Keratinocyte (primary cell): ENCODE measurements at places on chromosomes 5 and 9.
A peak's percentile ranks its signal among the peaks of the same experiment; 100 is the strongest.

DNA sequence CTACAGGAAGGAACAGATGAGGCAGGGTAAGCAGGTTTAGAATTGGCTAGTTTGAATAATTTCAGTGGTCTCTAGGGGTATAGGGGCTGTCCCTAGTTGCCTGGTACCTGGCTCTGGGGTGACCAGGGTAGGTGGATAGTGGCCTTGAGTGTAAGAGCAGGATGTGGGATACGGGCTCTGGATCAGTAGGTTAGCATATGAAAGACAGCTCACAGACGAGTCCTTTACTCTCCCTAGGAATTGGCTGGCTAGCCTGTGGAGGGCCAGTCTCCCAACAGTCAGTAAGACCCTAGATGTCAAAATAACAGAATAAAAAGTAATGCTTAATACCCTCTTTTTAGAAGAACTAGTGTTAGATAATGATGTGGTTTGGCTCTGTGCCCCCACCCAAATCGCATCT, 16.6 kb upstream of the C9orf152 start:
- DNase-seq = no peak

DNA sequence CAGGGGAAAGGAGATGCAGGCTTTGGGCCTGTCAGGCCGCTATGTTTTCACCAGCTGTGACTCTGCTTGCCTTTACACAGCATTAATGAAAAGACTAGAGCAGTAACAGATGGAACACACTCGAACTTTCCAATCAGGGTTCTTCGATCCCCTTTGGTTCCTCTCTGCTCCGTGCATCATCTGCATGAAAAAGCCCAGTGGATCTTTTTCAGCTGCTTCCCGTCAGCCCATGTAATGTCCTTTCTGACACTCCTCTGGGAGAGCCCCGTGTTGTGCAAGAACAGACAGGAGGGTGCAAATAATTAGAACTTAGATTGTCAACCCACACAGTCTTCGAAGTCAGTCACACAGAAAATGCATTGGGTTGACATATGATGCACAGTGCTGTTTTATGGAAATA, 448.9 kb upstream of the ZNF462 start:
- no peak for DNase-seq

- DNase-seq = no peak
Observed at GRCh38 chr9:8020186-8020585, 220.6 kb upstream of the DMAC1 start.

DNA sequence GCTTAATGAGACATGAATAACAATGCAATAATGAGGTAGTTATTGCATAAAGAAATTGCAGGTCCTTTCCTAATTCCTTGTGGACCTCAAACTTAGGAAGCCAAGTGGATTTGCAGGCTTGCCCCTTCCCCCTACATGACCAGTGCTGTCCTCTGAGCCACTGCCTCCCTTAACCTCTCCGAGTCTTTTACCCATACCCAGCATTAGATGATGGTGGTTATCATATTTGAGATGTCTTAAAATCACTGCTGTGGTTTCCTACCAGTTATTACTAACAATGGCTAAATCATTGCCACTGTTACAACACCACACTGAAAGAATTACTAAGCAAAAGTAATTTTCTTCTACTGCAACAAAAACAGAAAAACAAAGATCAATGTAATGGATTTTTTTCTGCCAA, 170.8 kb downstream of the EDIL3 start:
- no peak for DNase-seq

- no peak for DNase-seq
Observed at GRCh38 chr5:75736273-75736672, 19.0 kb upstream of the POC5 start.

DNA sequence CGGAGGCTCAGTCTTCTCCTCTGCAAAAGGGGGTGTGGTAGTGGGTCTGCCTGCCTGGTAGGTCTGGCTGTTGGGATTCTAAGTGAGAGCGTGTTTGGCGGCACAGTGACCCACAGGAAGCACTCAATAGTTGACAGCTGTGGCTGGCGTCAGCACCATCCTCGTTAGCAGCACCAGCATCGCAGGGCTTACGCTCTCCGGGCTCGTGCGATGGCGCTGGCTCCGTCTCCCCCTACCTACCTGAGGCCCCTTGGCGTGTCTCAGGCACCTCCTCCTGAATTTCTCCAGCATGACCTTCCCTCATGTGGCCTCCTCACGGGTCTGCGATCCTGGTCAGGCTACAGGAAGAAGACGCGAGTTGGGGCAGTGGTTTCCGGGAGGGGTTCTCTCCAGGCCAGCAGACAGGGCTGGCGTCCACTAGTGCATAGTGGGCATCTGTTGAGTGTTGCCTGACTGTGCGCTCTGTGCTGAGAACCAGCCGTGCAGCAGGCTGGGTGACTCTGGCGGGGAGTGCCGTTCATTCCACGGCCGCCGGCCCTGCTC, 66.9 kb downstream of the HMCN2 start:
- DNase-seq = no peak

GRCh38 chr5:173736923-173737412, 120.5 kb upstream of the BOD1 start:
- no peak for DNase-seq

GRCh38 chr9:127116957-127117356, 5.5 kb downstream of the ANGPTL2 start:
- no peak for DNase-seq

- DNase-seq = no peak
Observed at GRCh38 chr9:135486267-135487065, 6.9 kb downstream of the PPP1R26 start.

DNA sequence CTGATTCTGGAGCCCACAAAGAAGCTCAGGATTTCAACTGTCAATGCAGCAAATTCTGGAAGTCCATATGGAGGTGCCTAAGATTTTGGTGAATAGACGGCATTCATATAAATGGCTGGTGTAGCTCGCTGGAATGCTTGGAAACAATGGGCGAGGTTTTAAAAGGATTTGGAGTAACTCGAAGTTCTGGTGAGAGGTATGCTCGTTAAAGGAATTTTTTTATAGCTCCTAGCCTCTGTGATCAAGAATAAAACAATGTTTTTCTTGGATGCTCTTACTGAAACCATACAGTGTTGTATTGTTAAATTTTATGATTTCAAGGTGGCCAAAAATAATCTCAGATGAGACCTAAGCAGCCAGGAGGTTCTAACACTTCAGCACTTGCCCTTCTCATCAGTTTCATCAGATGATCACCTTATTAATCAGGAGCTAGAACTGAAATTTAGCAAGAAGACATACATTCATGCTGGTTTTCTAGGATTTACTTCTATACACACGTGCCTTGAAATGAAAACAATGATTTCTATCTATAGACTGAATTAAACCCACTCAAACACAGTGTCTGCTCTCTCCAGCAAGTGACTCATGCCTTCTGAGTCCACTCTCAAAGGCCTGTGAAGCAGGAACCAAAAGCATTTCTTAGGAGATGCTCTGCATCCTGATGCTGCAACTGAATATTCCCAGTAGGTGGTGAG, 79.2 kb downstream of the OTULIN start:
- no peak for DNase-seq

GRCh38 chr9:85001925-85002324, 332.4 kb downstream of the NTRK2 start:
- DNase-seq = no peak

GRCh38 chr5:77167695-77168121, 42.8 kb upstream of the PDE8B start:
- no peak for DNase-seq

GRCh38 chr5:168104350-168104749, 187.1 kb upstream of the WWC1 start:
- no peak for DNase-seq

GRCh38 chr9:90129446-90129845, 513.2 kb downstream of the DIRAS2 start:
- no peak for DNase-seq

DNA sequence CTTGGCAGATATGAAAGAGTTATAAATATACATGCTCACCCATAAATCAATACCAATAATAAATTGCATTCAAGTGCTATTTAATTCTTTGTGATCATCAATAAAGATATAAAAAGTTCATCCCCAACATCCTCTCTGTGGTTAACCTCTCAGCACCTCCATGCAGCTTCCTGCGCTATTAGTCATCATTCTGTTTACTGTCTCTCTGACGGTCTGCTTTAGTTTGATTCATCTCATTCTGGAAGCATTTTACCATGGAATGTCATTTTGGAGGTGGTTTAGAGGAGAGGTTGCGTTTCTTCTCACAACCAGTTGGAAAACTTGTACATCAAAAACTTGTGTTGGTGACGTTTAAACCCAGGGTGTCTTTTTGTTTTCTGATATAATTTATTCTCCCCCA, 486.6 kb downstream of the BRINP1 start:
- no peak for DNase-seq

DNA sequence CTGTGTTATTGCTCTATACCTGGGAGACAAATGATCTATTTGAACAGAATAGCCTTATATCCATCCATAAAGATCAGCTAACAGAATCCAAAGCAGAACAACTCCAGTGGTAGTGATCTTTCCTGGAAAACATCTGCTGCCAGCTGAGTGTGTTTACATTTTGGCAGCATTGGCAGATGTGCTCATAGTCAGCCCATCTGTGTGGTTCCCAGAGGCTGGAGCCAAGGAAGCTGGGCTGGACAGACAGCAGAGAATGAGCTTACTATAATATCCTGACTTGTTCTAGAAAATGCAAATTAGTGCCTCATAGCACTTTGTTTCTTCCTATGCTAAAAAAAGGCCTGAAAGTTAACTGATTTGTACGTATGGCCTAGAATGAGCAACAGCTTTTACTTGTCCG, 99.7 kb downstream of the ST8SIA4 start:
- DNase-seq = no peak

DNA sequence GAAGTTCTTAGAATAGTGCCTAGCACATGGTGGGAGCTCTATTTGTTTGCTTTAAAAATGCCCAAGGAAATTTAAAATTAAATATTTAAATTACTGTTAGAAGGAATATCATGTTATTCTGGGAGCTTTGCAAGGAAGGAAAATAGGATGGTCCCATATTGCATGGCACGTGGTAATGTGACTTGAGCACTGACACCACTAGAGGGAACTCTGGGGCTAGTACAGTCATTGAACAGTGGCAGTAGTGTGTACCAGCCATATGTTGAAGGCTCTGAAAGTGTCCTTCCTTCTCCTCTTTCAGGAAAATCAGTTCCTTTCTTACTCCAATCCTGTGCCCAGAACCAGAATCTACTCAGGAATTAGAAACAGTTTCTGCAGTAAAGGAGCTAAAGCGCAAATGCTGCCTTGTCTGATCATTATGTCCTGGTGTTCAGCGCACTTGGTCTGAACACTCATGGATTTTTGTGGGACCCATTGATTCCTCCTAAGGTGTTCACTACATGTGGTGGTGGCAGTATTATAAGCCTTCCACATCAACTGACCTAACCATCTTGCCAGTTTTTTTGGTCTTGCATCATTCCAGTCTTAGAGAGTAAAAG, 54.1 kb downstream of the GDA start:
- no peak for DNase-seq

GRCh38 chr5:82183828-82184227, 94.3 kb downstream of the RPS23 start:
- DNase-seq = peak; percentile 81

GRCh38 chr5:171388816-171389168, 1.1 kb downstream of the NPM1 start:
- no peak for DNase-seq

DNA sequence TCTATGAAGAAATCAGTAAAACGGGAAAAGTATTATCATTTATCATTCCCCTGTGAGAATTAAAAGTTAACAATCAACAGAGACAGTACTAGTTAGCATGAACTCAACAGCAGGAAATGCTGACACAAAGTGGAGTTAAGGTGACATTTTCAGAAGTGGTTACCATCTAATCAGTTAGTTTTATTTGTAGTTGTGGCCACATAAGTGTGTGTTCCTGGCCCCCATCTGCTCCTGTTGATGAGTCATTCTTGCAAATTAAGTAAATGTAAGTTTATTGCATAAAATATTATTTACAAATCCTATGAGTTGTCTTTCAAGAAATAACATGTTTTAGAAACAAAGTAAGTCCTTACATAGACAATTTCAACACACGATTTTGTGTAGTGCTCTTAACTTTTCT, 8.9 kb upstream of the BNC2 start:
- DNase-seq = no peak

DNA sequence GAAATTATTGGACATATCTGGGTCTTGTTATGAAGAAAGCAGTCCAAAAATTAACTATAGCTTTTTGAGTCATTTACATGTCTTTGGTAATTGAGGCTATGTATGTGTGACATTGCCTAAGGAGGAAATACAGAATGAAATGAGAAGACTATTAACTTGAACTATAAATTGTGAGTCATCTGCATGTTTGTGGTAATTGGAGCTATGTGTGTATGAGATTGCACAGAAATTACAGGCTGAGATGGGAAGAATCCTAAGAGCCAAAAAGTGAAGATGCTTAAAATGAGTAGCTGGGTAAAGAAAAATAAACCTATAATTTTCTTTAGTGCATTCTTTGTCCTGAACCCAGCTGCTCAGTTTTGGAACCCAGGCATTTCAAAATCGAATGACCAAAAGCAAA, 747.6 kb upstream of the EDIL3 start:
- no peak for DNase-seq

- no peak for DNase-seq
Observed at GRCh38 chr9:75063556-75064305, 24.2 kb downstream of the NMRK1 start.

GRCh38 chr5:65262649-65263059, 219.1 kb downstream of the ADAMTS6 start:
- no peak for DNase-seq

GRCh38 chr9:126208216-126208758, 118.3 kb upstream of the MVB12B start:
- DNase-seq = no peak

GRCh38 chr9:123168586-123168985, 99.8 kb downstream of the STRBP start:
- no peak for DNase-seq

DNA sequence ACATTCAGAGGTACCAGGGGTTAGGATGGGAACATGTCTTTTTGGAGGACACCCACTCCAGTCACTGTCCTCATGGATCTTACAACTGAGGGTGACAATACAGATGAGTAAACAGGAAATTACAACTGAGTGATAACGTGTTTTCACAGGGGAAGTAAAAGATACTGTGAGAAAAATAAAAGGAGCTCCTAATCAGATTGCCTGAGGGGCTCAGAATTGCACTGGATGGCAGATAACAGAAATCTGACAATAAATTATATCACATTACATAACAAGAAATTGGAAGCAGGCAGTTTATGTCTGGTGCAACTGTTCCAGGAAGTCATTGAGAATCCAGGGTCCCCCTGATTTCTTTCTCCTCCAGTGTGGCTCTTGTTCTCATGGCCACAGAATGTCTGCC, 40.1 kb upstream of the PCSK1 start:
- no peak for DNase-seq

DNA sequence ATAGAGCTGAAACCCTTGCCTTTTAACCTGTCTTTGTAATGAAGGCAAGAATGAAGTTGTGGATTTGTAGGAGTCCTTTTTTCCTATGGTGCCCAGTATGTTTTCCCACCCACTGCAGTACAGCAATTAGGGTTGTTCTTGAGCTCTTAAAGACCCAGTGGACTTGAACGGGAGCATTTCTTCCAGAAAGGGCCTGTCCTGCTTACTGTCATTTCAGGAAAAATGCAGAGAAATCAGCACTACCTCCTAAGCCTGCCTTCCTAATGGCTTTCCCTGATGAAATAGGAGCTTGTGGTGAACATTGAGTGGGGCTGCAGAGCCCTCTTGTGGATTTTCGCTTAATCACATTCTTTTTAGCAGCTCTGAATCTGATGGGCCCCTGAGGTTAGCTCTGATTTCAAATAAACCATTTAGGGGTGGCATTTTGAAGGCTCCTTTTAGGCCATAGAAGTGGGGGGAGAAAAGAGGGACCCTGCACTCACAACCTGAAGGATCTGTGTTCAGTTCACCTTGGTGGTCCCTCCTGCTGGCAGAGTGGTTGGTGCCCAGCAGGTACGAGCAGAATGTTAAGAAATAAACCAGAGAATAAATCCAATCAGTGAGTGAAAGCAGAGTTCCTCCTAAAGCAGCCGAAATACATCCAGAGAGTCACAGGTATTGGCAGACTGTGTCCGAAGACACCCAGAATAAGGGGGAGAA, 188.0 kb upstream of the KLF9 start:
- DNase-seq = peak; percentile 17
